ENCODE measurements at places on chromosomes 5 and 9.

DNA sequence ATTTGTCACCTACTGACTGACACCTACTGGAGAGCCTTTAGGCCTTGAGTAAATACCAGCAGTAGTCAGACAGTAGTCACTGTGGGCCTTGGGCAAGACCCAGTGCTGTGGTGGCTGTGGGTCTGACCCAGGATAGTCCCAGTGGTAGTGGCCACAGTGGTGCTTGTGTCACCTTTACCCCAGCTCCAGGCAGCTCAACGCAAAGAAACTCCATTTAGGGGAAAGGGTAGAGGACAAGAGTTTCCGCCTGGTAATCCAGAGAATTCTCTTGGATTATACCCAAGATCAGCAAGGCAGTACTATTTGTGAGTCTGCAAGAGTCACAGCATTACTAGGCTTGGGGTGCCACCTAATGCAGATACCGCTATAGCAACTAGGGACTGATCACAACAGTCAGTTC lies 28.9 kb downstream of the CERT1 start:
- no peak for DNase-seq

- no peak for DNase-seq
Measured at GRCh38 chr5:112668016-112668415, 69.7 kb upstream of the APC start.

DNA sequence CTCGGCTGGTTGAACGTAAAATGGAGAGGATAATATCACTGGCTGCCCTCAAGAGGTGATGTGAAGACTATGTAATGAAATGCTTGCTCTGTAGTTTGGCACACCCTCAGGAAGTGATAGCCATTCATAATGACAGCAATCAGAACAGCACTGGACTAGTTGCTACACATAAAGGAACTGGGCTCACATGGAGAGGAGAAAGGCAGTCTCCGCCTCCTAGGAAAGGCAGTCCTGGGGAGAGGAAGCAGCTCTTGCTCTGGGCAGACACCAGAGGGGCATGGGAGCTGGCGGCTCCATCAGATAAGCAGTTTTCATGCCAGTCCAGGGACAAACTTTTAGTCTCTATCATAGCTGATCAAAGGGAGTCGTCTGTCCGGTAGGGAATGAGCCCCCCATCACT lies 46.9 kb downstream of the ARHGEF37 start:
- peak; percentile 14 for DNase-seq

DNA sequence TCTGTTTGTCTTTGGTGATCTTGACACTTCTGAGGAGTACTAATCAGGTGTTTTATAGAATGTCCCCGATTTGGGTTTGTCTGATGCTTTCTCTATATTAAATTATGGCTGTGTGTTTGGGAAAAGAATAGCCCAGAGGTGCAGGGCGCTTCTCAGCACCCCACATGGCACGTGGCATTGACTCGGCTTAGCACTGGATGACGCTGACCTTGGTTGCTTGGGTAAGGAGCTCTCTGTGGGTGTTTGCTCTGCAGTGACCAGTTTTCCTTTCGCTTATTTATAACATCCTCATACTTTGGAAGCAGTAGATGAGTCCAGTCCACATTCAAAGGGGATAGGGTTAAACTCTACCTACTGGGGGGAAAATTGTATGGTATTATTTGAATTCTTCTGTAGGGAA lies 12.5 kb upstream of the FAM120AOS start:
- DNase-seq, result no peak

GRCh38 chr5:93954421-93955069 lies 213.1 kb upstream of the POU5F2 start:
- DNase-seq, result no peak

- DNase-seq, result no peak
Measured at GRCh38 chr9:98402019-98402840, 146.8 kb upstream of the TBC1D2 start.

DNA sequence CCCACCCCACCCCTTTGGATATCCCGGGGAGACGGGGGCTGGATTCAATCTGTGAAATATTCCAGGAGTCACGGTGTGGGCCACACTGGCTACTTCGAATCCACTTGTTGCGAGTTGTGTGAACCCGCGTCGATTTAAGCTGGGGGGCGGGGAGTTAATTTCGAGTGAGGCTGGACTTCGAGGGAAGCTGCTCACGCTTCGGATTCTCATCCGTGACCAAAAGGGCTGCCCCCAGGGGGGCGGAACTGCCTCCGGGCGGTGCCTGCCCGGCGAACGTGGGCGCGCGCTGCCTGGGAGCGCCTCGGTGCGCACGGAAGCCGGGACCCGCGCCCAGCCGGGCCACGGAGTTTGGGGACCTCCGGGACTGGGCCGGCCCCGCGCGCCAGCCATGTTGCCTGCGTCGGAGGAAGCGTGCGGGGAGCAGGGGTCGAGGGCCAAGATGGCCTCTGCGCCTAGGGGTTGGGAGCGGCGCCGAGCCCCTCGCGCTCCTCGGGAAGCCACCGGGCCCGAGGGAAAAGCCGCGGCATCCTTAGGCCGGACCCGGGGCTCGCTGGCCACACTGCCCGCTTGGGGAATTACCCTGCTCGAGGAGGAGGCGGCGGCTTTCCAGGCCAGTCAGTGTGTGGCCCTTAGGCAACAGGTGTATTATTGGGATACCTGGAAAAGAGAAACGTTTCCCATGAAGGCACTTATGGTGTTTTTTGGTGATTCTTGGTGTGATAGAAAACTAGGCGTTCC lies 975 bp downstream of the OCLN start:
- DNase-seq, result no peak

- DNase-seq, result peak; percentile 32
Measured at GRCh38 chr5:62082370-62082801, 223.6 kb upstream of the KIF2A start.

DNA sequence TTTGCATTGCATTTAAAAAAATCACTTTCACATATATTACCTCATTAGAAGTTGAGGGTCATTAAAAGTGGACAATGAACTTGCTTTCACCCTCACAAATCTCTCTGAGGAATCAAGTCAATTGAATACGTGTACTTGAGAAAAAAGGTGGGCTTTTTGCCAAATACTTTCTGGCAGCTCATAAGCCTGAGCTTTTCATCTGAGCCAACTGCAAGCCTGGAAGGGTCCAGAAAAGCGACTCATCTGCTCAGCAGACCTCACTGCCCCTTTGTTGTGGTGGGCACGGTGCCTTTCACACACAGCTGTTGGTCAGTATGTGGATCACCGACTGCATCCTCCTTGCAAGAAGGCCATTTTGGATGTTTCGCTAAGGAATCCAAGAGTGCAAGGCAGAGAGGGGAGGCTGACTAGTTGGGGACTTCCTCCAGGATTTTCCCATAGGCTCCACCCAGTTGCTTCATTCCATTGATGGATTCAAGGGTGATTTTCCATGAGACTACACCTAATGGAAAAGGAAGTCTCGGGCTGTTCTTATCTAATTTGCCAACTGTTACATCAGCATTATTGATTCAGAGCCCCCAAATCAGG lies 564.7 kb downstream of the PDE4D start:
- peak; percentile 92 for DNase-seq

- DNase-seq, result no peak
Measured at GRCh38 chr5:113065626-113066025, 89.0 kb downstream of the DCP2 start.

DNA sequence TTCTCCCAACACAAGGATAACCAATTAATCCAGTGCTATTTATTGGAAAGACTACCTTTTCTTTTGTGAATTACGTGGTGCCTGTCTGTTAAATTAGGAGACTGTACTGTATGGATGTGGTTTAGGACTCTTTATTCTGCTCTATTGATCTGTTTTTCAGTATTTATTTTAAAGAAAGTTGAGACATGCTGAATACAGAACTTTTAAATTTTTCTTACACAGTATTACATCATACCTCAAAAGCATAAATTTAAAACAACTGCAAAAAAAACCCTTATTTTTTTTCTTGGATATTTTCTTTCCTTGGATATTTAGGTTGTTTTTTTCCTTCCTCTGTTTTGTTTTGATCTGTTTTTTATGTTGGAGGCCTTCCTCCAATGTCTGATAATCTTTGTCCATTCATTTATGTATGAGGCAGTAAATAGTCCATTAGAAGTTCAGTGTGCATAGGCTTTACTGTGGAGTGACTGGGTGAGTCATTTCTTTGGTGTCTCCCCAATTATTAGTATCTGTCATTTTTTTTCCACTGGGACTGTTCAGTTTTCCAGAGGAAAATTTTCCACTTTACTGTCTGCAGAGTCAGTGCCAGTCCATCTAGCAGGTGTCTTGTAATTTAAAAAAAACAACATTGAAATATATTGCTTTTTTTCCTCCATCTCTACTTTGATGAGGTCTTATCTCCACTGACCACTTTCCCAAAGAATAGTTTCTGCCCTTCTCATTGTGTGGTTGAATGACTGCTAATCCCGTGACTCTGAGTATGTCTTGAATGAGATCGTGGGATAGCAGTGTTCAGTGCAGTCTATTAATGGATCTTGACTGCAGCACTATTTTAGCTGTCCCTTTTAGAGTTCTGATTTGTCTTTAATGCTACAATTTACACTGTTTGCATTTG lies 15.2 kb downstream of the CYSTM1 start:
- peak; percentile 66 for DNase-seq

DNA sequence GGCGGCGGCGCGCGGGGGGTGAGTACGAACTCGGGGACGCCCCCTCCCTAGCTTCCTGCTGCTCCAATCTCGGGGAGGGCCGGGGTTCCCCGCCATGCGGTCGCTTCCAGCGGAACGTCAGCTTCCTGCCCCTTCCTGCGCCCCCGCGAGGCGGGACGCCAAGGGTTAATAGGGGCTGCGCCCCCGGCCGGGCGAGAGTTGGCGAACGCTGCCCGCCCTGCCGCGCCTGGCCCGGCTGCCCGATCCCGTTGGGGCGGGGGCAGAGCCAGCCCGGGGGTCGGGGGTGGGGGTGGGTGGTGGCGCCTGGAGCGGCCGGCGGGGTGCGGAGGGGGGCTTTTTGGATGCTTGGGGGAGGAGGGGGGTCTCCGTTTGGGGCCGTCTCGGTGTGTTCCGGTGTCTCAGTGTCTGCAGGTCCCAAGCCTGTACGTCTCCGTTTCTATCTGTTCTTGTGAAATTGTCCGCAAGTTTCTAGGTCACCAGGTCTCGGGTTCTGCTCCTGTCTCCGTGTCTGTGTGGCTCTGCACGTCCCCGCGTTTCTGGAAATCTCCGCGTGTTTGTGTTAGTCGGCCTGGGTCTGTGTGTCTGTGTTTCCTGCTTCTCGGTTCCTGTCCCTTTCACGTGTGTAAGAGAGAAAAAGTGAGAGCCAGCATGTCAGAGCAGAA lies 789 bp downstream of the COL27A1 start:
- DNase-seq, result no peak

- DNase-seq, result no peak
Measured at GRCh38 chr5:177362292-177362609, 4.5 kb downstream of the RGS14 start.

- no peak for DNase-seq
Measured at GRCh38 chr9:110317911-110318310, 19.8 kb downstream of the TXNDC8 start.

- DNase-seq, result no peak
Measured at GRCh38 chr5:76716456-76717157, 681 bp downstream of the F2R start.

GRCh38 chr5:75654693-75655295 lies 43.5 kb downstream of the ANKDD1B start:
- no peak for DNase-seq

GRCh38 chr5:148816782-148817181 lies 9.6 kb upstream of the ADRB2 start:
- no peak for DNase-seq

- peak; percentile 78 for DNase-seq
Measured at GRCh38 chr9:84300271-84300670, 40.3 kb downstream of the SLC28A3 start.

DNA sequence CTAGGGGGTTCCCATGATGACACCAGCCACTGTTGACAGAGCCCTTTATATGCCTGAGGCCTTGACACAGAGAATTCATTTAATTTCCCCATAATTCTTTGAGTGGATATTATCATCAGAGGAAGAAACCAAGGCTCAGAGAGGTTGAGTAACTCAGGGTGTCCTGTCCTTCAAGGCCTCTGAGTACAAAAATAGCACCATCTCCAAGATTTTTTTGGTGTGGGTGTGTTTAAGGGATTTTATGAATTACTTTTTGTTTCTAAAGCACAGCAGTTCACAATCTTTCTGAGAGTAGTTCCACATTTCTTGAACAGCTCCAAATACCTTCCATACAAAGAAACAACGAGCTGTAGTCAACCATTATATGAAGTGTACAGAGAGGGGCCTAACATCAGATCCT lies 6.2 kb upstream of the GSN start:
- no peak for DNase-seq

DNA sequence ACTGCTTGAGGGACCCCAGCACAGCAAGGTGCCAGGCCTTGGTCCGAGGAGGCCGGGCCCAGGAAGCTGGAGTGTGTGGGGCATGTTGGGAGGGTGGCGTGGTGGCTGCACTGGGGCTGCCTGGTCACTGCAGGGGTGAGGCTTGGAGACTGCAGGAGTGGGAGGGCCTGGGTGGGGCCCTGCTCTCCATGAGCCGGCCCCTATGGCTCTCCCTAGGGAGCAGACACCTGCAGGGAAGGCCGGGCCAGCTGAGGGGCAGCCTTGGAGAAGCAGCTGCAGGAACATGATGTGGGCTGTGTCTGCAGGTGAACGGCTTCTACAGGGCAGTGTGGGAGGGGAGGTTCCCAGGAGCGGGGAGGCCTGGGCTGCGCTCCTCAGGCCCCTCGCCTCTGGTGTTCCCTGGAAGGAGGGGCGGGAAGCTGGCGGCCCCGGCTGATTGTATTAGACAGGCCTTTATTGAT lies 41.7 kb upstream of the TMEM250 start:
- DNase-seq, result no peak

Measured in choroid plexus epithelial cell (primary cell).